ENCODE measurements at places on chromosomes 5 and 9. TPM values are rescaled to one million over a fixed set of nuclear protein-coding genes. Genes with fewer than 3 reads are reported as not detected.

The FGFR4 gene
- total RNA-seq, result 2.2 TPM

DNA sequence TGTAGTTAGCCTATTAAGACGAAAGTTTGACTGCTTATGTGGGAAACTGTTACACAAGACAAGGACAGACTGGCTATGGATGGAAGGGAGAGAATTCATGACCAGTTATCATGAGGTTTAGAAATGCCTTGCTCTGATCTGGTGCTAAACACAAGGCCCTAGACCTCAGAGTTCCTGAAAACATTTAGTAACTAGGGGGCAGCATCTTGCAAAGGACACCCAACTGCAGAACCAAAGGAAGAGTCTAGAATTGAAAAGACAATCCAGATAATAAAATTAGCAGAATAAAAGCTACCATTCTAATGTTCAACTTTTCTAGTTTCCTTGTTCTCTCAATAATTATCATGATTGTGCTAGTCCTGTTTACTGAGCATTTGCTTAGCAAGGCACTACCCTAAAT is 130.5 kb upstream of the GPR151 start:
- H3K4me1 ChIP-seq, result no peaks in the 10 kb centered on the region
- no peak for DNase-seq
- no peak overlapping the region for H3K27ac ChIP-seq
- H3K36me3 ChIP-seq, result no peaks in the 10 kb centered on the region

DNA sequence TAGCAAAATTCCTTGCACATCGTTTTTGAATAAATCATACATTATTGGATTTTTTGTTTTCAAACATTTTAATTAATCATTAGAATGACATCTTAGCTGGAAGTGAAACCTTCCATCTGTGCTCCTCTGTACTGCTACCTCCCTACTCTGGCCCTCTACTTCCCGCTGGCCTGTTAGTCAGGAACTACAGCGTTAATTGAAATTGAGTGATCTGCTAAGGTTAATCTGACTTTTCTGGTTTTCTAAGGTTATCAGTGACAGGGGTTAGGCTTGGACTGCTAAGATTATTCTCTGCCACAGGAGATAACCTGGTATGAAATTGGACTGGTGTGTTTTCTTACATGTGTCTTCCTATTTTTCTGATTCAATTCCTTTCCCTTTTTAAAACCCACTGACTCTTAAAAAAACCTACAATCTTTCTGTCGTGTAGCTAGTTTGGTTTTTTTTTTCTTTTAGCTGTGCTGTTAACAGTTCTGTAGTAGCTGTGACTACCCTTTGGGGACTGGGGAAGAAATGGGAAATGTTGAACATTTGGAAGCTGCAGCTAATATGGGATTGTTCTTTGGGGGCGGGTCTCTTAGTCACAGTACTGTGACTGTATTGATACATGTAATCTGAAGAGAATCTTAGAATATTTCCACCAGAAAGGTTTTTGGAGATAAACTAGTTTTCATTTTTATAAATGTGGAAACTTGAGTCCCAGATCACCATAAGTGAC is 4.6 kb downstream of the KIF2A start:
- no peak overlapping the region for H3K27ac ChIP-seq
- DNase-seq, result no peak
- no peaks in the 10 kb centered on the region for H3K36me3 ChIP-seq
- no peak overlapping the region for H3K4me3 ChIP-seq
- H3K27me3 ChIP-seq, result no peaks in the 10 kb centered on the region
- peaks cover 83% of the 10 kb centered on the region for H3K4me1 ChIP-seq

The C5orf15 gene
- total RNA-seq, result 16.0 TPM

- no peaks in the 10 kb centered on the region for H3K27me3 ChIP-seq
- no peak for DNase-seq
- H3K36me3 ChIP-seq, result no peaks in the 10 kb centered on the region
These were observed 33.7 kb upstream of the ZFYVE16 start for GRCh38 chr5:80374188-80374587.

The DTWD2 gene
- total RNA-seq, result 3.5 TPM

GRCh38 chr5:154031937-154032489 is 6.7 kb downstream of the FAM114A2 start:
- H3K36me3 ChIP-seq, result no peaks in the 10 kb centered on the region
- no peak for DNase-seq
- no peak overlapping the region for H3K4me3 ChIP-seq
- H3K4me1 ChIP-seq, result peaks cover 1% of the 10 kb centered on the region
- H3K27ac ChIP-seq, result no peak overlapping the region
- H3K27me3 ChIP-seq, result no peaks in the 10 kb centered on the region

The ADCY2 gene
- total RNA-seq, result not detected

The CDX1 gene
- total RNA-seq, result not detected

DNA sequence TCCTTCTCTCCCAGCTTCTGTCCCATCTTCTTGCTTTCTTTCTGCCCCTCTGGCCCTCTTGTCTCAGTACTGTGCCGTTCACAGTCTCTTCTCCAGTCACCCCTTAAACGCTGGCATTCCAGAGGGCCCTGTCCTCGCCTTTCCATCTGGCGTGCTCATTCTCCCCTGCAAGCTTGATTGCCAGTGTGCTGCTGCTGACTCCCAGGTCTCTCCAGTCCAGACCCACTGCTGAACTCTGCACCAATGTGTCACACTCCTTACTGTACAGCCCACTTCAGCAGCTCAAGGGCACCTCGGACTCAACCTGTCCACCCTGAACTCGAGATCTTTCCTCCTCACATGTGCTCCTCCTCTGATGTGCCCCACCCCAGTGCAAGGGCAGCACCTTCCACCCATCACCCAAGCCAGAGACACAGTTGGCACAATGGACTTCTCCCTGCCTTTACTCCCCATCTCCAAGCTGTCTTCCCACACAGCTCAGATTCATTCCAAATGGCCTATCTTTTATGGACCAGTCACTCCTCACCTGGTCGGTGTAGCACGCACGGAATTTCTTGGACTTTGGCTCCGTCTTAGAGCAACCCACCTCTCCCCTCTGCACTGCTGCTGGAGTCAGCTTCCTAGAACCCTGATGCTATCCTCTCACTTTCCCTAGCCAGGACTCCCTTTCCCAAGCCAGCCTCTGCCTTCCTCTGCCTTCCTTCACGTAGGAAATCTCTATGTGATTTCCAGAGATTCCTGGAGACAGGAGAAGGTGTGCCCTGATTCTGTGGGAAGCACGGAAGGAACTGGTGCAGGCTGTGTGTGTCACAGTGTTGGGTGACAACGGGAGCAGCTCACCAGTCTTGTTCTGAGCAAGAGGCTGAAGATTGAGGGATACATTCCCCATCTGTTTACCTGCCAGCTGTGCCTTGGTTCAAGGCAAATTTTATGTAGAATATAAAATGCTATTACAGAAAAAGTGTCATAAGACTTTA is 26.0 kb upstream of the SLC2A8 start:
- DNase-seq, result no peak
- no peaks in the 10 kb centered on the region for H3K27me3 ChIP-seq
- H3K4me3 ChIP-seq, result no peak overlapping the region
- H3K36me3 ChIP-seq, result no peaks in the 10 kb centered on the region
- H3K27ac ChIP-seq, result no peak overlapping the region

DNA sequence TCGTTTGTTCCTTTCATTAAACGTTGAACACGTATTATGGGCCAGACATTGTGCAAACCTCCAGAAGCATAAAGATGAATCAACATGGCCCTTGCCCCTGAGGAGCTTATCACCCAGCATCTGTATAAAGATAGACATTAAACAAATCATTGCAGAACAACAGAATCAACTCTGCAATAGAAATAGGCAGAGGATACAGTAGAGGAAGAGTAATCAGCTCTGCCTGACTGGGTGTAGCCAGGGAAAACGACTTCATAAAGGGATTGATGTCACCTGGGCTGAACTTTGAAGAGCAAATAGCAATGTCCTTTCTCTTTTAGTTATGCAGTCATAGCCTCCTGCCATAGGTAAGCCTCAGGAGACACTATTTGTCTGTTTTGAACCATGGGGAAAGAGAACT is 13.4 kb downstream of the RGS7BP start:
- H3K4me1 ChIP-seq, result no peaks in the 10 kb centered on the region
- H3K4me3 ChIP-seq, result no peak overlapping the region

GRCh38 chr9:79955300-79955699 is 383.5 kb downstream of the TLE4 start:
- no peaks in the 10 kb centered on the region for H3K4me1 ChIP-seq
- H3K27ac ChIP-seq, result no peak overlapping the region
- no peaks in the 10 kb centered on the region for H3K36me3 ChIP-seq
- DNase-seq, result no peak

DNA sequence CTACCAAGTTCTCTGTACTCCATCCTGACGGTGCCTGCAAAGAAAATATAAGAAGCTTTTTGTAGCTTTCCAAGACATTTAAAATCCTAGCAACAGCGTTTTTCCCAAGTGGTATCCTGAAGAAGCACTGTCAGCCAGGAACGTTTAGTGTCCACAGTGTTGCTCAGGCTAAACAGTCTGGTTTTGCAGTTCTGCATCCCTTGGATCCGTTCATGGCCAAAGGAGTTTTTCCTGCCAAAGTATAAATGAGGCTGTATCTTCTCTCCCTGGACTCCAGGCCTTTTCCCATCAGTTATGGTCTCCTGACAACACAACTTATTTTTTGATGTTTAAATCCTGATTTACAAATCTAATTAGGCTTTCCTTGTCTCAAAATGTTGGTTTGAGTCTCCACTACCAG is 925.8 kb downstream of the TLE1 start:
- no peak for DNase-seq
- no peaks in the 10 kb centered on the region for H3K4me1 ChIP-seq
- H3K4me3 ChIP-seq, result no peak overlapping the region
- no peaks in the 10 kb centered on the region for H3K27me3 ChIP-seq
- no peak overlapping the region for H3K27ac ChIP-seq

GRCh38 chr9:69549310-69550202 is 122.6 kb downstream of the APBA1 start:
- DNase-seq, result peak; percentile 37
- H3K27ac ChIP-seq, result no peak overlapping the region
- no peaks in the 10 kb centered on the region for H3K36me3 ChIP-seq
- no peaks in the 10 kb centered on the region for H3K4me1 ChIP-seq
- H3K27me3 ChIP-seq, result no peaks in the 10 kb centered on the region
- no peak overlapping the region for H3K4me3 ChIP-seq

The HARS1 gene
- 60.7 TPM for total RNA-seq

- H3K36me3 ChIP-seq, result no peaks in the 10 kb centered on the region
- H3K4me1 ChIP-seq, result no peaks in the 10 kb centered on the region
- no peaks in the 10 kb centered on the region for H3K27me3 ChIP-seq
- no peak overlapping the region for H3K27ac ChIP-seq
- DNase-seq, result no peak
These were observed 13.1 kb downstream of the TMOD1 start for GRCh38 chr9:97514531-97514930.
